Activated T-cell treated with anti-CD3 and anti-CD28 coated beads, Interleukin-2, amount 50 U/mL, for 4 hours (primary cell): ENCODE measurements at places on chromosomes 1 and 21.

- no peak for DNase-seq
Observed at GRCh38 chr1:159827549-159827948, 876 bp downstream of the SLAMF8 start.

GRCh38 chr1:8276173-8276914 lies 41.6 kb upstream of the SLC45A1 start:
- no peak for DNase-seq

GRCh38 chr1:162913345-162913744 lies 52.4 kb upstream of the CCDC190 start:
- no peak for DNase-seq

GRCh38 chr1:233632436-233632835 lies 18.5 kb downstream of the KCNK1 start:
- no peak for DNase-seq
